ENCODE measurements at places on chromosomes 12 and 14.

- no peak for DNase-seq
Measured at GRCh38 chr12:93468008-93468371, 676 bp downstream of the MRPL42 start.

- peak; percentile 90 for DNase-seq
Measured at GRCh38 chr14:22887260-22887989, 4.4 kb downstream of the REM2 start.

DNA sequence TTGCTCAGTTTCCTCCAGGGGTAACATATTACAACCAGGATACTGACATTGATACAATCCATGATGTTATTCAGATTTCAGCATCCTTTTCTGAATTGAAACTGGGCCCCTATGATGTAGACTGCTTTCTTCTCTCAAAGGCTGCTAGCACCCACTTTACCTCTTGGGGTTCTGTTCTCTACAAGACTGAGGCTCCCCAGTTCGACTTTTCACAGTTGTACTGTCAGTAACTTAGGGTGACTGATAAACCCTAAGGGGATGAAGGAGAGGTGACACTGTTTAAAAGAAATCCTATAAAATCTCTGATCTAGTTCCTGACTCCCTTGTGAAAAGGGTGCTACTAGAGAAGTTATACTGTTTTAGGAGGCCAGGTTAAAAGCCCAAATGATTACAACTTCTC is 818 bp downstream of the VPS33A start:
- DNase-seq, result no peak

GRCh38 chr14:22939684-22940083 is 10.5 kb upstream of the PRMT5 start:
- DNase-seq, result peak; percentile 58

DNA sequence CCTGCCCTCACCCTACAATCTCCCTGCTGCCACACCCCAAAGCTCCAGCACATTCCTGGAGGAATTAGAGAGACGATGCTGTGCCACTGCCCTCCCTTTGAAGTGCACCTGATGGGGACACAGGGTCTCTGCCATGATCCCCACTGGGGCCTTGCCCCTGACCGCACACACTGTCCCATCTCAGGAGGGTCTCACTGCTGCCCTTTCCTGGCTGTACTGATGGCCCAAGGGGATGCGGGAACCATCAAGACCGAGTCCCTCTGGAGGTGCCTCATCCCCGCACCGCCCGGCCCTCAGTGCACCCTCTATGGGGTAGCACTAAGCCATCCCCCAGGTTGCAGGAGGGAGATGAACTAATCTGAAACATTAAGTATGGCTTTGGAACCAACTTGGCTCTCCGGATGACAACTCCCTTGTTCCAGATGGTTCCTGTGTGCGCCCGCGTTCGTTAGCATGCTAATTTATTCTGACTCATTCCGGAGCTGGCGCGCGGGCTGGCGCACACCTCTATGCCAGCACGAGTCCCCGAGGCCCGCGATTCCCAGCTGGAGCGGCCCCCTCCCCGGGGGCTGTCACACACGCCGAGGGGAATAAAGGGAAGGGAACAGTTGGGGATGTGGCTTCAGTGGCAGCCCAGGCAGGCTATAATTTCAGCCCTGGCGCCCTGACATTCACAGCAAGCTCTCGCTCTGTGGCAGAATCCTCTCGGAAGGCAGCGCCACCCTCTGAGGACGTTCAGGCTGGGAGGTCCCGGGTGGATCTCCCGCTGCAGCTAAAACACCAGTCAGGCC is 34.2 kb upstream of the C14orf180 start:
- peak; percentile 5 for DNase-seq

DNA sequence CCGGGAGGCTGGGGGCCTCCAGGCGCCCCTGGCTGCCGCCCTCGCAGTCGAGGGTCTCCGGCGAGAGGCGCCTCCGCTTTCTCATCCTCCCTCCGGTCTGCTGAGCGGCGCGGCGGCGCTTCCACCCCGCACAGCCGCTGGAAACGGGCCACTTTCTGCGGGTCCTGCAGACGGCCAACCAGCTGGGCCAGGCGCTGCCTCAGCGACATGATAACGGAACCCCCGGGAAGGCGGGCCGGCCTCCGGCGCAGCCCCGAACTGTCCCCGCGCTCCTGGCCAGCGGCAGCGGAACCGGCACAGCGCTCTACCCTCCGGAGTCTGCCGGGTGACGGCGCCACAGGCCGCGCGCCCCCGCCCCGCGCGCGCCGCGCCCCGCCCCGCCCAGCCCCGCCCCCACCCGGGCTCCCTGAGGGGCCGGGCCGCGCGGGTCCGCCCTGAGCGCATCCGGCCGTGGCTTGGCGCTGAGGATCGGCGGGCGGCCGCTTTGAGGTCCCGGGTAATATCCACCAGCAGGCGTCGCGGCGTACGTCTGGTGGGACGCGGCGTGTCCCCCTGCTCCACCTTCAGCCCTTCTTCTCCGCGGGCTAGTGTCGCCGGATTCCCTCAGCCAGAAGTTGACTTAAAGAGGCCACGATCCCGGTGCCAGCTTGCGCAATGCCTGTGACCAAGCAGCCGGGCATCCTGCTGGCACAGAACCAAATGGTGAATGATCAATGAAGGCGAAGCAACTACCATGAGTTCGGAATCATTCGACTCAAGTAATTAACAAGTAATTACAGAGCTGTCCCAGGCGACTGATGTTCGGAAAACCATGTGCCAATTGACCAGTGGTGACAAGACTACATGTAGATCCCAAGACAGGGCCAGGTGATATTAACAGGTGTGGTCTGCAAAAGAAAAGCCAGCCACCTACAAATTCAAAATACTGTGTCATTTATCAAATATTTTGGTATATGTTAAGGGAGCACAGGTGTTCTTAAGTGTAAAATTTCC is at the start of gene SGPP1:
SGPP1 (minus strand) TSS at position 330 of the 993 bp plus-strand sequence; CDS start at position 209, 121 bp downstream.
- peak; percentile 66 for DNase-seq

DNA sequence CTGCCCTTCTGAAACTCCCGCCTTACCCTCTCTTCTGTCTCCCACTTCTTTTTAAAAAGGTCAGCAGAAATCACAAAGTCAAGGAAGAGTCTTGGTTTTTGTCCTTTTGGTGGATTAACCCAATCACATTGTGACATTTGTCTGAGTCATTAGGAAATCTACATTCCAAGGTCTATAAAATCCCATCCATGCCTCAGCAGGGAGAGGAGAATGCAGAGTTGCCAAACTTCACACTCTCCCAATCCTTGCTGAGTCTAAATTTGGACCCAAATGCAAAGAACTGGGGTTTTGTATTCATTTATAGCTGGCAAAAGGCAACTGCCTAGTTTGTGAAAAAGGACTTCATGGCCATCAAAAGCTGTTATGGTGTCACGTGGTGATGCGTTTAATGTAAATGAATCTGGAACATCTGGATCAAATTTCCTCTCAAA is 67.9 kb downstream of the TMEM30B start:
- DNase-seq, result peak; percentile 60

DNA sequence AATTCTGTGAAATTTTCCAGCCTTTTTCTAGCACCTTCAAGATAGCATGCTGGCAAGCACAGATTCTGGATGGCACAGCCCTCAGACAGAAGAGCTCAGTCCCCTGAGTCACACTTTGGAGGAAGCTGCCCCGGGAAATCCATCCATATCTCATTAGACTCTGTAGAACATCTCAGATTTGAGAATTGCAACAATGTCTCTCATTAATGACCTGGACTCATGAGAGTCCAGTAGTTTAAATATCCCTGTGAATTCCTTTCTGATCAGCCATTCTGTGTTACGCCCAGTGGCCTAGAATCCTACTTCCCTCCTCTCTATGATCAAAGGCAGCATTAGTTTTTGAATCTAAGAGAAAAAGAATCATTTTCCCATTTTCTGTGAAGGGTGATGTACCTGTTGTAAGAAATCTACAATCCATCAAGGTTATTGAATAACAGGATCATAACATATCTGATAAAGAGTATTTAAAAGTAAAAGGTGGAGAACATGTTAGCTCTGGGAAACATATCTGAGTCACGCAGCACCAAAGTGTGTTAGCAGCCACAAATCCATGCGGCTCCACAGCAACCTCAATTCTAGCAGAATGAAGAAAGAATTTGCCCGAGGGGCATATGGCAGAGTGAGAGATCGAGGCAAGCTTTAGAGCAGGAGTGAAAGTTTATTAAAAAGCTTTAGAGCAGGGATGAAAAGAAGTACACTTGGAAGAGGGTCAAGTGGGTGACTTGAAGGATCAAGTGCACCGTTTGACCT is 855.6 kb upstream of the TMEM132C start:
- DNase-seq, result no peak

DNA sequence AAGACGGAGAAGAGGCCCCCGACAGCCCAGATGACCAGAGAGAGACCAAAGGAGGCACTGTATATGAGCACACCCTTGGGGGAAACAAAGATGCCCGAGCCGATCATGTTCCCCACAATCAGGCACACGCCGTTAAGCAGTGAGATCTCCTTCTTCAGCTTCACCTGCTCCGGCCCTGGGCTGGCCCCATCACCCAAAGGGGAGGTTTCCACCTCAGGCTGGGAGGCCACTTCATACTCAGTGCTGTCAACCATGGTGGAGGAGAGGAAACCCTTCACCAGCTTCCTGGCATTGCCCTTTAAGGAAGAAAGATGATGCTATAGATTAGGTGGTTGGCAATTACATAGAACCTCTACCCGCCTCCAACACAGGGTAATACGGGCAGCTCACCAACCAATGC is 2.1 kb downstream of the SLC7A7 start:
- no peak for DNase-seq

DNA sequence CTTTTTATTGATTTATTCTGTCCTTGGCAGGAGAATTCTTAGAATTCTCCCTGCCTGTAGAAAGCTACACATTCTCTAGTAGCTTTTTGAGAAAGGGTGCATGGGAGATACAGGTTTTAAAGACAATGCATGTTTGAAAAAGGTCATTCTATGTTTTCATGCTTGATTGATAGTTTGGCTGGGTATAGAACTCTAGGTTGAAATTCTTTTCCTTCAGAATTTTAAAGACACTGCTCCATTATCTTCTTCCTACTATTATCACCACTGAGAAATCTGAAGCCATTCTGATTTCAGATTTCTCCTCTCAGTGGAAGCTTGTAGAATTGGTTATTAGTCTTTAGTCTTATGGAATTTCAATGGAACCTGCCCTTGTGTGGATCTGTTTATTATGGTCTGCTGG is 14.0 kb downstream of the ATF7IP start:
- DNase-seq, result no peak

DNA sequence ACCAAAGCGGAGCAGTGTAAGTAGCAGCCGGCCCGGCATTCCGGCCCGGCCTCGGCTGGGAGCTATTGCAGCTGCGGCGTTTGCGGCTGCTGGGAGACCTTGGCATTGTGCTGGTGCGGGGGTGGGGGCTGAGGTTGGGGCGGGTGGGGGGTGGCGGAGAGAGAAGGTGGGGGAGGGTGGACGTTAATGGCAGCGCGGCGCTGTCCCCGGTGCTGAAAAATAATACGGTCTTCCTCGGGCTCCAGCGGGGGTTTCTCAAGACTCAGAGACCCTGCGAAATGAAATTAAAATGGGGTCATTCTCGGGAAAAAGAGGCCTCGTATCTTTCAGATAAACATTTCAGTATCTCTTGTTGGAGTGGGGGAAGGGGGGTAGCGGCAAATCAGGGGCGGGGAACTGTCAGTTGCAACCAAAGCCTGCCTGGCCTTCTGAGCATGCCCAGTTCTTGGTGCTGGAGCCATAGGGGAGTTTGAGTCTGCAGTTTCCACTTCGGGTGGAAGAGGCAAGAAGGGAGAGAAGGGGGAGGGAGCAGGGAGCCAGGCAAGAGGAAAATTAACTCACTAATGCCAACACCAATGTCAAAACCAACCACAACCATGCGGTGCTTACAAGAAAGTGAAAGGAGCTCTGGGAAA is 414 bp downstream of the UNC79 start:
- peak; percentile 0 for DNase-seq

DNA sequence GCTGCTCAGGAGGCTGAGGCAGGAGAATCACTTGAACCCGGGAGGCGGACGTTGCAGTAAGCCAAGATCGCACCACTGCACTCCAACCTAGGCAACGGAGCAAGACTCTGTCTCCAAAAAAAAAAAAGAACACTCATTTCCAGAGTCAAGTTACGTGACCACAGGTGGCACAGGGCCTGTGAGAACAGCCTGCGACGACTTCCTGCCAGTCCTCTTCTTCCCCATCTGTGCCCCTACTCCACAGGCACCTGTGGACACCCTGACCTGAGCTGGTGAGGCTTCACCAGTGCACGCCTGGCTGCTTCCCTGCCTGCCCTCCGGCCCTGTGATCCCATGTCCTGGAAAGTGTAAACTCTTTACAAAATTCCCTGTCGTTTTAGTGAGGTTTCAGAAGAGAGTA is 77.7 kb downstream of the PPP2R5C start:
- DNase-seq, result no peak

- no peak for DNase-seq
Measured at GRCh38 chr14:88929656-88930436, 105.4 kb downstream of the TTC8 start.

DNA sequence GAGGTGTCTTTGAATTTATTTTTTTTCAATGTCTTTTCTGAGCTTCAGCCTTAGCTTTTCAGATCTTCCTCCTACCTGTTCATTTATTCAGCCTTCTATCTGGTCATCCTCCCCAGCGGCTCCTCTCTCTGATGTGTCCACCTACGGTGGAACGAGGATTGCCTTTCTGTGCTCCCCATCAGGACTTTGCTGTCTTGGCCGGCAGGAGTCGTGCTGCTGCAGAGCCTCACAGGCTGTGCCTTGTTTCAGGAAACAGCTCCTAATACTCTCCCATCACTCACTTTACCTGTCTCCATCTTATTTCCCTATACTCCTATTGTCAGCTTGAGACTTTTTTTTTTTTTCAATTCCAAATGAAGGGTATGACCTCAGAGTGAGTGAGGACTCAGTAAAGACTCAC is 76.9 kb downstream of the KICS2 start:
- DNase-seq, result no peak

DNA sequence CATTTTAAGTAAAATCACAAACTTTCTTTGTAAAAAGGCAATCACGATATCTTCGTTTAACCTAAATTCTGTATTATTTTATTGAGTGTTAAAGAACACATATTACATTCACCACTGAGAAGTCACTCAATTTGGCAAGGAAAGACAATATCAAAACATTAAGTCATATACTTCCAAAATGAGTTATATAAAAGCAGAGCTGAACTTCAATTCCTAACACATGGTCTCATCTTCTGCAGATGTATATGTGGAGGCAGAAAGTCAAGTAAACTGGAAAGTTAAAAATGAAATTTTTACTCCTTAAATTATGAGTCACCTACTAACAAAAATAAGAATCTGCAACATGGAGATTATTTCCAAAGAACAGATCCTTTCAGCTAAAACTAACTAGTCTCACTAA is 28.7 kb downstream of the BMAL2 start:
- peak; percentile 64 for DNase-seq

- peak; percentile 13 for DNase-seq
Measured at GRCh38 chr14:34983148-34983760, 462 bp downstream of the SRP54 start.

GRCh38 chr12:4114986-4115385 is 158.6 kb upstream of the CCND2 start:
- DNase-seq, result no peak

DNA sequence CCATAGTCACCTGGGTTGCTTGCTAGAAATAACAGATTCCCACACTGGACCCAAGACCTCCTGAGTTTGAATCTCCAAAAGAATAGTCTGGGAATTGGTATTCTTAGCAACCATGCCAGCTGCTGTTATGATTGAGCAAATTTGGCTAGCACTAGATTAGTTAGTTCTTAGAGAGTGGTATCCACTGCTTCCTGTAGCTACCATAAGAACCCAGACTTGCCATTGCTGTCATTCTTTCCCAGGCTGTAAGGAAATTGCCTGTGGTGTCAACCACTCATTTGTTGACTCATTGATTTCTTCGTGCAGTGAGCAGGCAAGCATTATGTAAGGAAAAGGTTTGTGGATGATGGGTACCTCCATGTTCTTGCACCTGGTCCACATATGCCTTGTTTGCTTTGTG is 201.8 kb upstream of the RGS6 start:
- DNase-seq, result peak; percentile 66

- DNase-seq, result no peak
Measured at GRCh38 chr14:65423982-65424381, 11.5 kb downstream of the FUT8 start.
